Osteocyte (in vitro differentiated cells): ENCODE measurements at places on chromosomes 13 and 19. TPM values are rescaled to one million over a fixed set of nuclear protein-coding genes. Genes with fewer than 3 reads are reported as not detected.

- H3K27me3 ChIP-seq, result no peaks in the 10 kb centered on the region
- no peak for DNase-seq
- H3K27ac ChIP-seq, result no peak overlapping the region
- H3K4me1 ChIP-seq, result no peaks in the 10 kb centered on the region
- H3K4me3 ChIP-seq, result no peak overlapping the region
- no peaks in the 10 kb centered on the region for H3K36me3 ChIP-seq
Measured at GRCh38 chr19:19578252-19578651, 40.2 kb downstream of the CILP2 start.

DNA sequence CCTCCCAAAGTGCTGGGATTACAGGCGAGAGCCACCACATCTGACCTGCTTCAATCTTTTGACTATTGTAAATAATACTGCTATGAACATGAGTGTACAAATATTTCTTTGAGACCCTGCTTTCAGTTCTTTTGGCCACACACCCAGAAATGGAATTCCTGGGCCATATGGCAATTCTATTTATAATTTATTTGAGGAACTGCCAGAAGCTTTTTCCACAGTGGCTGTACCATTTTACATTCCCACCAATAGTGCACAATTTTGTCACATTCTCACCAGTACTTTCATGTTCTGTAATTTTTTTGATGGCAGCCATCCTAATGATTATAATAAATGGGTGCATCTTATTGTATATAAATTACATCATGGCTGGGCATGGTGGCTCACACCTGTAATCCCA is 13.7 kb upstream of the FCER2 start:
- H3K4me1 ChIP-seq, result no peaks in the 10 kb centered on the region
- DNase-seq, result no peak
- H3K27ac ChIP-seq, result no peak overlapping the region
- no peaks in the 10 kb centered on the region for H3K36me3 ChIP-seq

CLIP3 gene
- 72.8 and 78.3 TPM in 2 replicates for total RNA-seq

GRCh38 chr19:22137791-22138190 is 59.0 kb downstream of the ZNF676 start:
- H3K4me3 ChIP-seq, result no peak overlapping the region
- no peaks in the 10 kb centered on the region for H3K4me1 ChIP-seq
- no peak overlapping the region for H3K27ac ChIP-seq
- no peaks in the 10 kb centered on the region for H3K27me3 ChIP-seq
- no peak for DNase-seq
- H3K36me3 ChIP-seq, result no peaks in the 10 kb centered on the region

- H3K4me3 ChIP-seq, result no peak overlapping the region
- peaks cover 18% of the 10 kb centered on the region for H3K4me1 ChIP-seq
- no peak for DNase-seq
- peaks cover 2% of the 10 kb centered on the region for H3K27me3 ChIP-seq
- H3K27ac ChIP-seq, result no peak overlapping the region
Measured at GRCh38 chr13:103805771-103806170, 739.6 kb upstream of the SLC10A2 start.

- H3K4me3 ChIP-seq, result no peak overlapping the region
- H3K36me3 ChIP-seq, result no peaks in the 10 kb centered on the region
- no peak overlapping the region for H3K27ac ChIP-seq
- H3K4me1 ChIP-seq, result peaks cover 6% of the 10 kb centered on the region
- DNase-seq, result no peak
Measured at GRCh38 chr13:114164053-114164452, 15.0 kb upstream of the CFAP97D2 start.

DNA sequence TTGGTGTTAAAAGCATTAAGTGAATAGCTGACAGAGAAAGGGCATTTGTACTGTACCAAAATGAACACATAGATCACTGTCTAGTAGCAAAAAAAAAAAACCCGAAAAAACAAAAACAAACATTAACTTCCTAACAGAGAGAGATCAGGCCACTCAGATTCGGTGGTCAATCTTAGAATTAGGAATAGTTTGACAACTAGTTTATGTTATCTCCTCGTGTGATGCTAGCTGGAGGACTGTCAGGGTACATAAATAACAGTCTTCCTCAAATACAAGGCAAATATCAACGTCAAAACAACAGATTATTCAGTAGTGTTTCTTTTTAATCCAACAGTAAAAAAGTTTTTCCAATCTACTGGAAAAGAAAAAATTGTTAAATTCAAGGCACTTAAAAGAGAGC is 1.7 kb downstream of the ZMYM5 start:
- H3K36me3 ChIP-seq, result peaks cover 10% of the 10 kb centered on the region
- DNase-seq, result no peak

DNA sequence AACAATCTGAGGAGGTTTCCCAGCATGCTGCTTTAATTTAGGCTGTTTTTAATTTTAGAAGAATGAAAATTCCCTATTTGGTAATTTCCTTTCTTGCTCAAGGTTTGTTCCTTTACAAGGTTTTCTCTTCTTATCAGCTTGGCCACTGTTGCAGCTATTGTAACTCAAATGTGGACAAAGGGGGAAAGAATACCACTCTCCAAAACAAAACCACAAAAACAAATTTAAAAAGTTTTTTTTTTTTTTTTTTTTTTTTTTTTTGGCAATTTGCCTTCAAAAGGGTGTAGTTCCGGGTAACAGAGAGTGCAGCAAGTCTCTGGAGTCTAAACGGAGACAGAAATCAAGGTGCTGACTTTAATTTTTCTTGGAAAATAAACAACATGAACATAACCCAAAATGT is 306.4 kb upstream of the ARGLU1 start:
- DNase-seq, result no peak
- no peaks in the 10 kb centered on the region for H3K4me1 ChIP-seq
- no peak overlapping the region for H3K4me3 ChIP-seq
- no peak overlapping the region for H3K27ac ChIP-seq

NALCN gene
- total RNA-seq, result 58.3 and 58.8 TPM in 2 replicates

- no peaks in the 10 kb centered on the region for H3K27me3 ChIP-seq
- peaks cover 4% of the 10 kb centered on the region for H3K4me1 ChIP-seq
Measured at GRCh38 chr19:10830931-10831779, 4.9 kb downstream of the TMED1 start.

DNA sequence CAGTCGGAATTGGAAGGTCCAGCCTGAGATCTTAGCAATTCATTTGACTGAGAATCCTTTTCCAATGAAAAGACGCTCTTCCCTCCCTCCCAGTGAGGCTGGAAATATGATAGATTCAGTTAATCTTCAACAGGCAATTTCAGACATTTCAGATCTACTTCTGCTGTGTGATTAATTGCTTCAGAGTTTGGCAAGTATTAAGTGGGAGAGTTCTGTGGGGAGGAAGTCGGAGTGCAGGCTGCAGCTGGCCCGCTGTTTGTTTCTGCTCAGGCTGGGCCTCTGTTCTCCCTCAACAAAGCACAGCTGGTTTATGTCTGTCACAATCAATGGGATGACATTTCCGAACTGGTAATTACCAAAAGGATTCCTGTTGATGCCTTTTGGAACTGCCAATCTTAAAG is 178.2 kb downstream of the NDFIP2 start:
- H3K36me3 ChIP-seq, result no peaks in the 10 kb centered on the region
- H3K4me1 ChIP-seq, result peaks cover 9% of the 10 kb centered on the region
- DNase-seq, result no peak
- H3K4me3 ChIP-seq, result no peak overlapping the region
- no peaks in the 10 kb centered on the region for H3K27me3 ChIP-seq

DUS3L gene
- 29.0 and 30.9 TPM in 2 replicates for total RNA-seq

ODAD3 gene
- total RNA-seq, result not detected in 2 replicates

DNA sequence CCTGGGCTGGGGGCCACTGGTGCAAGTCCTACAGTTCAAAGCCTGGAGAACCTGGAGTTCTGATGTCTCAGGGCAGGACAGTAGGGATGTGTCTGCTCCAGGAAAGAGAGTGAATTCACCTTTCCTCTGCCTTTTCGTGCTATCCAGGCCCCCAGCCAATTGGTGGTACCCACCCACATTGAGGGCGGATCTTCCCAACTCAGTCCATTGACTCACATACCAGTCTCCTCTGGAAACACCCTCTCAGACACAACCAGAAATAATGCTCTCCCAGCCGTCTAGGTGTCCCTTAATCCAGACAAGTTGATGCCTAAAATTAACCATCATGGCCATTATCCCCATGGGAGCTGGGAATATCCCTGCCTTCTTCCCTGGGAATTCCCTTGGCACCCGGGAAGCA is 38.8 kb upstream of the CHST8 start:
- H3K27ac ChIP-seq, result no peak overlapping the region
- DNase-seq, result no peak
- no peaks in the 10 kb centered on the region for H3K36me3 ChIP-seq
- no peak overlapping the region for H3K4me3 ChIP-seq
- no peaks in the 10 kb centered on the region for H3K4me1 ChIP-seq

GRCh38 chr13:111336666-111337065 is 16.2 kb downstream of the TEX29 start:
- no peak for DNase-seq
- H3K36me3 ChIP-seq, result peaks cover 38% of the 10 kb centered on the region
- no peak overlapping the region for H3K4me3 ChIP-seq
- no peaks in the 10 kb centered on the region for H3K27me3 ChIP-seq
- peaks cover 7% of the 10 kb centered on the region for H3K4me1 ChIP-seq

ZNF681 gene
- 1.4 and 2.4 TPM in 2 replicates for total RNA-seq

DNA sequence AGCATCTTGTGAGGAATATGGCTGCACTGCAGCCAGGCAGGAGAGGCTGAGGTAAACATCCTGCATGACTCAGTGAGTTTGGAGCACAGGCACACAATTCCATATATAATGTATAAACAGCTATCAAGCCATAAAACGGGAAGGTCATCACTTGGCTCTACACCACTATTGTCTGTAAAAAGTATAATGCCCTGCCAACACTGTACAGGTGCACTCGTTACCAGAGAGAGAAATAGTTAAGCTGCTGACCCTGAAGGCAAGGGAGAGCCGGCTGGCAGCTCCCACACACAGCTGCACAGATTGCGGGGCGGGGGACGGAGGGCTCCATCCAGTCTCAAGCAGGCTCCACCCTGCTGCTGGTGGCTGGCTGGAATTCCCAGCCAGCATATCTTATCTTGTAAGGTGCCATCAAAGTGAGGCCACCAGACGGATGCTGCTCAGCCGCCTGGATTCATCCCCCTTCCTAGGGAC is 668.1 kb downstream of the SLITRK5 start:
- no peaks in the 10 kb centered on the region for H3K36me3 ChIP-seq
- DNase-seq, result no peak
- no peaks in the 10 kb centered on the region for H3K27me3 ChIP-seq

- peak; percentile 83 for DNase-seq
- H3K36me3 ChIP-seq, result no peaks in the 10 kb centered on the region
- peaks cover 17% of the 10 kb centered on the region for H3K4me1 ChIP-seq
- H3K4me3 ChIP-seq, result peak overlapping the region; percentile 67
- no peak overlapping the region for H3K27ac ChIP-seq
Measured at GRCh38 chr19:4067396-4068046, 822 bp upstream of the ZBTB7A start.

PRR36 gene
- 0.24 and 0.51 TPM in 2 replicates for total RNA-seq

DNA sequence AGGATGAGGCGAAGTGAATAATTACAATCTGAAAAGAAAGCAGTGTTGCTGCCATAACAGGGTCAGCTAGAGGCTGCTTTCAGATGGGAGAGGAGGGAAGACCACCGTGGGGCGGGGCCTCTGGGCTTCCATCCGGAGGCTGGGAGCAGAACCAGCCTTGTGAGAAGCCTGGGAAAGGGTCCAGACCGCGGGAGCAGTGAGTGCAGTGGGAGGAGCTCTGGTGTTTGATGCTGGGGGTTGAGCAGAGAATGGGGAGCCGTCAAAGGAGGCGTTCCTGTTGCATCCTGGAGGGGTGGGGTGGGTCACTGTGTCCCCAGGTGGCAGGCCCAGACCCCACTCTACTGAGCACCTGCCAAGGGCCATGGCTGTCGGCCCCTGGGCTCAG is 18.1 kb downstream of the NKPD1 start:
- H3K4me3 ChIP-seq, result no peak overlapping the region
- peaks cover 3% of the 10 kb centered on the region for H3K4me1 ChIP-seq
- H3K27me3 ChIP-seq, result no peaks in the 10 kb centered on the region

DNA sequence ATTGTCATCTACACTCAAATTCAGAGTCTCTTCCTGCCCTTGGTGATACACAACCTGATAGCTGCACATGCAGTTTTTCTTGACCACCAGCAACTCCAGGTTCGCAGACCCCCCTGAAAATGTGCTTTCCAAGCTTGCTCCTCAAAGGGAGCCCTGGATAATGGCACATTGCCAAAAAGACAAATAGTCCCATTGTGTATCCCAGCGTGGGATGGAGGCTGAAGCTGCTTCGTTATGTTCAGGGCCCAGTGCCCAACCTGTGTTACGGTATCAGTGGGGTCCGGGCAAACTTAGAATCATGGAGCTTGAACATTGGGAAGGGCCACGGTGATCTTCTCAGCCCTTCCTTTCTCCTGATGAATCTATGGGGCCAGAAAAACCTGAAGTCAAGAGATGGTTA is 173.0 kb downstream of the TEX29 start:
- no peak for DNase-seq
- no peak overlapping the region for H3K4me3 ChIP-seq

HSH2D gene
- not detected in 2 replicates for total RNA-seq

DNA sequence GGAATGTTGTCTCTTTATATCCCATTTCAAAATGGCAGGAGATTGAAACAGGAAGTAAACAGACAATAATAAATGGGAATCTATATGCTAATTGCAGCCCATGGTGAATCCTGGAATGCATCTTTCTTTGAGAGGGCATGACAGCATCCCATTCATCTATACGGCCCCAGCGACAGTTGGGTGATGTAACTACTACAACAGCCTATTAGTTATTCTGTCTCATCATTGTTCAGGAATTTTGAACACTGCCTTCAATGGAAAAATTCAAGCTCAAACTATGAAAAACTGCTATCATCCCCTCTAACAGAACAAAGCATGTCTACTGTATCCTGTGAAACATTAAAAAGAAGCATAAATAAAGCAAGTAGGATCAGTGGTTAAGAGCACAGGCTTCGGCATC is 262.1 kb downstream of the DCT start:
- H3K27ac ChIP-seq, result no peak overlapping the region
- no peak for DNase-seq
- H3K4me3 ChIP-seq, result no peak overlapping the region
- no peaks in the 10 kb centered on the region for H3K27me3 ChIP-seq

SIGLEC5 gene
- not detected in 2 replicates for total RNA-seq

- DNase-seq, result no peak
- H3K4me3 ChIP-seq, result peak overlapping the region; percentile 1
- peaks cover 95% of the 10 kb centered on the region for H3K4me1 ChIP-seq
- no peaks in the 10 kb centered on the region for H3K27me3 ChIP-seq
- H3K27ac ChIP-seq, result peak overlapping the region; percentile 94
Measured at GRCh38 chr19:15283141-15283883, 49.0 kb downstream of the BRD4 start.

- peaks cover 25% of the 10 kb centered on the region for H3K4me1 ChIP-seq
- H3K27me3 ChIP-seq, result no peaks in the 10 kb centered on the region
- DNase-seq, result peak; percentile 87
- H3K36me3 ChIP-seq, result no peaks in the 10 kb centered on the region
- H3K27ac ChIP-seq, result peak overlapping the region; percentile 98
- peak overlapping the region; percentile 70 for H3K4me3 ChIP-seq
Measured at GRCh38 chr13:50208826-50209335, 193.6 kb downstream of the KCNRG start.

GRCh38 chr19:55208880-55209692 is at the start of gene PTPRH:
TSS of gene PTPRH (minus strand) at chr19:55209501. CDS start at chr19:55209433, 68 bp downstream.
- peak within 1 kb of the TSS; percentile 42 for H3K27ac ChIP-seq
- H3K4me3 ChIP-seq, result no peak within 1 kb of the TSS
- H3K4me1 ChIP-seq, result peaks cover 26% of the 10 kb centered on the region
- H3K27me3 ChIP-seq, result peaks cover 9% of the 10 kb centered on the region
